ENCODE measurements at places on chromosomes 5 and 9. TPM values are rescaled to one million over a fixed set of nuclear protein-coding genes. Genes with fewer than 3 reads are reported as not detected.

CNTNAP3B gene
- 1.2 TPM for total RNA-seq

DNA sequence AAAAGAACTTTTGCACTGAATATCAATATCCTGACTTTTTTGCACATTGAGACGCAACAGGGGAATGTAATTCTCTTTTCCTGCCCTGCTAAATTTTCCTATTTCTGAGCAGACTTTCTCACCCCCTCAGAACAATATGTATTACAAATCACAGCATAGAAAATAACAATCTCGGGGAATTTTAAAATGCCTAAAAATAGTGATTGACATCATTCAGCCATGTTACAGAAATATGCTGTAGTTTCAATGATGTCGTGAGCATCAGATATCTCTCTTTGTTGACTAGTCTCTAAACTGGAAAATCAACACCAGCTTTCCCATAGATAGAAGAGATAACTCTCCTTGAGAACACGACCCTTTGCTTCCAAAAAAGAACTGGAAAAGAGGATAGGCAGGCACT lies 166.7 kb downstream of the ZDHHC21 start:
- no peak overlapping the region for H3K27ac ChIP-seq
- no peaks in the 10 kb centered on the region for H3K4me1 ChIP-seq

- no peak overlapping the region for H3K27ac ChIP-seq
- H3K4me3 ChIP-seq: no peak overlapping the region
- no peaks in the 10 kb centered on the region for H3K27me3 ChIP-seq
- no peaks in the 10 kb centered on the region for H3K4me1 ChIP-seq
- DNase-seq: peak; percentile 30
Observed at GRCh38 chr5:180026320-180026719, 45.2 kb downstream of the RNF130 start.

- H3K27ac ChIP-seq: no peak overlapping the region
- no peaks in the 10 kb centered on the region for H3K36me3 ChIP-seq
- no peak for DNase-seq
- H3K4me3 ChIP-seq: no peak overlapping the region
- no peaks in the 10 kb centered on the region for H3K4me1 ChIP-seq
Observed at GRCh38 chr5:102663749-102664530, 91.2 kb upstream of the PAM start.

- no peak for DNase-seq
- no peaks in the 10 kb centered on the region for H3K4me1 ChIP-seq
- H3K36me3 ChIP-seq: peaks cover 16% of the 10 kb centered on the region
- no peaks in the 10 kb centered on the region for H3K27me3 ChIP-seq
Observed at GRCh38 chr9:100111235-100111634, 12.2 kb downstream of the INVS start.

- no peaks in the 10 kb centered on the region for H3K36me3 ChIP-seq
- no peak for DNase-seq
- no peaks in the 10 kb centered on the region for H3K4me1 ChIP-seq
- H3K4me3 ChIP-seq: no peak overlapping the region
Observed at GRCh38 chr5:96565582-96566265, 96.5 kb upstream of the CAST start.

DNA sequence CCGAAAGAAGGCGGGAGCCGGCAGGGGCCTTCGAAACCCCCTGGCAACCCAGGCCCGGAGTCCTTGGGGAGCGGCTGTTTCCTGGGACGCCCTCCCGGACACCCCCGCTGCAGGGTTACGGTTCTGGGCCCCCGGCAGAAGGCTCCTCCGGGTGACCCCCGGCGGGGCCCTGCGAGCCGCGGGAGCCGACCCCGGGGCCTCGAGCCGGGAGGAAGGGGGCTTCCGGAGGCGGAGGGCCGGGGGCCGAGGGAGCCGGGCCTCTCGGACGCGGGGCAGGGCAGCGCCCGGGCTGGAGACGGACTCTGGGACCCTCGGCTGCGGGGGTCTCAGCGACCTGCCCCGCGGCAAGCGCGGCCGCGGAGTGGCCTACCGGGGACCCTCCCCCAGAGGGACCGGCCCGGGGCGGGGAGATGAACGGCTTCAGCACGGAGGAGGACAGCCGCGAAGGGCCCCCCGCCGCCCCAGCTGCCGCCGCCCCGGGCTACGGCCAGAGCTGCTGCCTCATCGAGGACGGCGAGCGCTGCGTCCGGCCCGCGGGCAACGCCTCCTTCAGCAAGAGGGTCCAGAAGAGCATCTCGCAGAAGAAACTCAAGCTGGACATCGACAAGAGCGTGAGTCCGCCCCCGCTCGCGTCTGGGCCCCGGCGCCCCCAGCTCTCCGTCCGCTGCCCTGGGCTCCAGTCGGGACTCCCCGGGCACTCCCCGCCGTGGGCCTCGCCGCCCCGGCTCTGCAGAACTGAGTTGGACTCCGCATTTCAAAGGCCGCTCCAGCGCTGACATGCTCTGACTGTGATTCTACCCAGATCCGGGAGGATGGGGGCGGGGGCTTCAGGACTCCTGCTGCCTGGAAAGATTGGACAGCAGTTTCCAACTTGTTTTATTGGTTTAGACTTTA lies 645 bp downstream of the SAP30L start:
- peak overlapping the region; percentile 81 for H3K4me3 ChIP-seq
- H3K4me1 ChIP-seq: peaks cover 34% of the 10 kb centered on the region
- H3K27ac ChIP-seq: peak overlapping the region; percentile 72
- H3K36me3 ChIP-seq: peaks cover 8% of the 10 kb centered on the region
- peak; percentile 36 for DNase-seq
- no peaks in the 10 kb centered on the region for H3K27me3 ChIP-seq

GRCh38 chr9:82188817-82189216 lies 200.2 kb downstream of the SPATA31D1 start:
- DNase-seq: no peak
- H3K36me3 ChIP-seq: no peaks in the 10 kb centered on the region
- no peak overlapping the region for H3K4me3 ChIP-seq
- no peaks in the 10 kb centered on the region for H3K4me1 ChIP-seq

All from HepG2 (cell line).